Right cardiac atrium (tissue), 5 donors: ENCODE measurements at places on chromosomes 16 and 17. TPM values are rescaled to one million over a fixed set of nuclear protein-coding genes. Genes with fewer than 3 reads are reported as not detected.

The CAPNS2 gene
- not detected for total RNA-seq

The C17orf113 gene
- total RNA-seq = 0.61 TPM

The GDPD3 gene
- total RNA-seq = 3.5 TPM

The SLC7A5 gene
- total RNA-seq = 11.4 TPM

The PITPNM3 gene
- 2.4 TPM for total RNA-seq

The HS3ST6 gene
- total RNA-seq = not detected

The NAGLU gene
- total RNA-seq = 18.8 TPM

The ASIC2 gene
- not detected for total RNA-seq

The CHST4 gene
- not detected for total RNA-seq

The ZNF821 gene
- total RNA-seq = 6.3 TPM

The TSNAXIP1 gene
- total RNA-seq = 0.56 TPM

The GNAO1 gene
- total RNA-seq = 118 TPM

The SKA2 gene
- 30.7 TPM for total RNA-seq

The EMC6 gene
- 55.2 TPM for total RNA-seq

The KRTAP2-1 gene
- total RNA-seq = not detected

The RPUSD1 gene
- 9.7 TPM for total RNA-seq

The DNAAF1 gene
- not detected for total RNA-seq

The MAF gene
- 19.5 TPM for total RNA-seq

The WNT9B gene
- total RNA-seq = 3.2 TPM

The NPIPA5 gene
- total RNA-seq = 6.1 TPM

The MMP2 gene
- 86.8 TPM for total RNA-seq
